Right cardiac atrium (tissue), 5 donors: ENCODE measurements at places on chromosomes 6 and 20. TPM values are rescaled to one million over a fixed set of nuclear protein-coding genes. Genes with fewer than 3 reads are reported as not detected.

Gene GPR6
- not detected for polyA plus RNA-seq

Gene LST1
- 7.8 TPM for polyA plus RNA-seq

Gene BNIP5
- 0.02 TPM for polyA plus RNA-seq

Gene TCP11
- polyA plus RNA-seq = 0.07 TPM

Gene IMPG1
- polyA plus RNA-seq = not detected

Gene PERP
- 35.9 TPM for polyA plus RNA-seq

Gene ZNF391
- 0.72 TPM for polyA plus RNA-seq

Gene GMPR
- 123 TPM for polyA plus RNA-seq

Gene SCUBE3
- 0.38 TPM for polyA plus RNA-seq
